Stimulated activated CD4-positive, alpha-beta T cell treated with anti-CD3 and anti-CD28 coated beads, TNF-alpha, amount 100 ng/mL, for 1 hour (primary cell): ENCODE measurements at places on chromosomes 12 and 14.

DNA sequence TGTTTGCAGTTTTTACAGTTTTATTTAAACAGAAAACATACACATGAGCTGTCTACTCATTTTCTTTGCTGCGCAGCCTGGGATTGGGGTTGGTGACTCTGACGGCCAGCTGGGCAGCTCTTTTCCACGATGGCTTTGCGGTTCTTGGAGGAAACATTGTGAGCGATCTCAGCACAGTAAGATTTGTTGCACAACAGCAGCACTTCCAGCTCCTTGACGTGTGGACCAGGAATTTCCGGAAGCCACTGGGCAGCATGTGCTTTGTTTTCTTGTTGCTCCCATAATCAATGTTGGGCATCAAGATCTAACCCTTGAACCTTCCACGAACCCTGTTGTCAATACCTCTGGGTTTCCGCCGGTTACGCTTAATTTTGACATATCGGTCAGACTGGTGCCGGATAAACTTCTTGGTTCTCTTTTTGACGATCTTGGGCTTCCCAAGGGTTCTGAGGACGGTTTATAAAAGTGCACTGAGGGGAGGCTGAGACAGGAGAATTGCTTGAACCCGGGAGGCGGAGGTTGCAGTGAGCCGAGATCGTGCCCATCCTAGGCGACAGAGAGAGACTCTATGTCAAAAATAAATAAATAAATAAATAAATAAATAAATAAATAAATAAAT lies 21.8 kb downstream of the FKBP11 start:
- DNase-seq = no peak

DNA sequence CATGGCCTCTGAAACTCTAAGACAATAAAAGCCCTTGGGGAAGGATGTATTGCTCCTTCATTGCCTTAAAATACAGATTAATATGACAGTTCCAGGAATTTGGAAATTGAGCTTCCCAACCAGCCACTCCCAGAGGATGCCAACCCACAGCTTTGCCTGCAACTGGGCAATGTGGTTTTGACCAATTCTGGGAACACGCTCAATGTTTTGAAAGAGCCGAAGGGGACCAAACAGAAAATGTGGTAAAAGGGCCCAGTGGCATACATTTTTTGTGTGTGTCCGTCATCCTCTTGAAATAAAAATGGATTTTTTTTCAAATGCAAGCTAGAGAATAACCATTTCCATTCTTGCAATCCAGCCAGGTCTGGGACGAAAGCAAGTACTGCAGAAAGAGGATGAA lies 88.3 kb upstream of the PLEKHG7 start:
- DNase-seq = no peak

GRCh38 chr12:111320258-111321050 lies 48.4 kb downstream of the PHETA1 start:
- no peak for DNase-seq

DNA sequence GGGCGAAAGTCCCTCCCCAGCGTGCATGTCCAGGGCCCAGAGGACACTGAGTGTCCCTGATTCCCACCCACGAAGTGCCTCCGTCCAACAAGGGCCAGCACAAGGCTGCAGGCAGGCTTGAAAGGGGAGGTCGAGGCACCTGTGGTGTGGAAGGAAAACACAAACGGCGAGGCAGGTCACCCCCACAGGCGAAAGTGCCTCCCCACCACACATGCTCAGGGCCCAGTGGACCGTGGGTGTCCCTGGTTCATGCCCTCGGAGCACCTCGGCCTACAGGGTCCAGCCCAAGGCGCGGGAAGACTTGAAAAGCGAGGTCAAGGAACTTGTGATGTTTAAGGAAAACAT lies 370.4 kb downstream of the ALG10 start:
- DNase-seq = no peak

GRCh38 chr14:41817626-41818025 lies 210.9 kb downstream of the LRFN5 start:
- DNase-seq = no peak

GRCh38 chr12:113154351-113154973 lies 4.9 kb downstream of the CFAP73 start:
- DNase-seq = no peak

DNA sequence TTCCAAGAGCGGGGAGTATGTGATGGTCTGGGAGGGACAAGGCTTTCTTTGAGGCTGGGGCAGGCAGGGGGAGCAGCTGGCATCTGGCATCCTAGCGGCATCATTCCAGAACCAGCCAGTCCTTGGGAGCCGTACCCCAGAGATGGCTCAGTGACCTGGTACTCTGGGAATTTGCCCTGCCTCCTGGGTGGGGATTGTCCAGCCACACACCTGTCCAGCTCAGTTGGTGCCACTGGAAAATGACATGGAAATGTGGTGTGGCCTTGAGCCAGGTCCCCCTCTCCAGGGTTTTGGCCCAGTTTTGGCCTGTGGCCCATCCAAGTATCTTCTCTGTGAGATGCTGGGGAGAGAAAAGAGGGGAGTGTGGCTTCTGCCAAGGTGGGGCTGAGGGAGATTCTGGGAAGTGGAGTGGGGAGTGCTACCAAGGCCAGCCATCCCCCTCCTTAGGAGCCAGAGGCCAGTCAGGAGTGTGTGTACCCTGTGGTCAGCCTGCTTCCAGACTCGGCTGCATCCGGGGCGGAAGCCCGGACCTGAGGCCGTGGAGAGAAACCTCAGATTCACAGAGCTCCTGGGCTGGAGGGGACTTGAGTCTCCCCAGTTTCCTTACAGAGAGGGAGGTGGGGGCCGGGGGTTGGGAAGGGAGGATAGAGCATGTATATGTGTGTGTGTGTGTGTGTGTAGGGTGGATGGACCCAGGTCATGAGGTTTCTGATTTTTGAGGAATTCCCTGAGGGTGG lies 14.7 kb upstream of the KRT80 start:
- no peak for DNase-seq

DNA sequence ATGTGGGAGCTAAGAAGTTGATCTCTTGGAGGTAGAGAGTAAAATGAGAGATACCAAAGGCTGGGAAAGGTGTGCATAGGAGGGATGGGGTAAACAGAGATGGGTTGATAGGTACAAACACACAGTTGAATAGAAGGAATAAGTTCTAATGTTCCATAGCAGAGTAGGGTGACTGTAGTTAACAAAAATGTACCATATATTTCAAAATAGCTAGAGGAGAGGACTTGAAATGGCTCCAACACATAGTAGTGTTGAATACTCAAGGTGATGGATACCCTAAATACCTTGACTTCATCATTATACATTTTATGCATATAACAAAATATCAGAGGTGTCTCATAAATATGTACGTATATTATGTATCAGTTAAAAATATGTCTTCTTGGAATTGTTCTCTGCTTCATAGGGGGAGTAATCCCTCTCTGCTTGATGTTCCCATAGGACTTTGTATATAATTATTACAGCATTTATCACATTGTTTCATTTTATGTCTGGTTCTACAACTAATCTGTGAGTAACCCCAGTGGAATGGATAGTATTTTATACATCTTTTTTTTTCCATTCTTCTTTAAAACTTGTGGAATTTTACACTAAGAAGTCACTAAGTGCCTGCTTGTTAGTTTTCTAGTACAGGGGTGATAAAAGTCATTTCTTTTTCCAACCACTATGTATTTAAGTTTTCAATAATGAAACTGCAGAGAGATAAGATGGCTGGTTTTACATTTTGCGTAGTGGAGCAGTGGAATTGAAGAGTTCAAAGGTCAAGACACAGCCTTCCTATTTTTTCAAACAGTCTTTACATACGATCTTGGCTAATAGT lies 1940.0 kb upstream of the SEL1L start:
- no peak for DNase-seq

DNA sequence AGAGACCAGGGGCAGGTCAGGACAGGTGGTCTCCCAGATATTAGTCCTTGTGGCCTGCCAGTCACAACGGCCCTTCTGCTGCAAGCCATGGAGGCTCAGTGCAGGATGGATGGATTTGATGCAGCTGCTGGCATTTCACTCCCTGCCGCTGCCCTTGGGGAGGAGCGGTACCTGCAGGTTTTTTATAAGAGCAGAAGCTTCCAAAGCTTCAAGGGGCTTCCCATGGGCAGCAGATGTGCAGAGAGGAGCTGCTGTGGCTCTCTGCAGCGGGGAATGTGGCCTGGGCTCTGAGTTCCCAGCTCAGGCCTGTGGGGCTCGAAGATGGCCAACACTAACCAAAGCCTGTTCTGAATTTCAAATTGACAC lies 379.3 kb downstream of the DPF3 start:
- no peak for DNase-seq

DNA sequence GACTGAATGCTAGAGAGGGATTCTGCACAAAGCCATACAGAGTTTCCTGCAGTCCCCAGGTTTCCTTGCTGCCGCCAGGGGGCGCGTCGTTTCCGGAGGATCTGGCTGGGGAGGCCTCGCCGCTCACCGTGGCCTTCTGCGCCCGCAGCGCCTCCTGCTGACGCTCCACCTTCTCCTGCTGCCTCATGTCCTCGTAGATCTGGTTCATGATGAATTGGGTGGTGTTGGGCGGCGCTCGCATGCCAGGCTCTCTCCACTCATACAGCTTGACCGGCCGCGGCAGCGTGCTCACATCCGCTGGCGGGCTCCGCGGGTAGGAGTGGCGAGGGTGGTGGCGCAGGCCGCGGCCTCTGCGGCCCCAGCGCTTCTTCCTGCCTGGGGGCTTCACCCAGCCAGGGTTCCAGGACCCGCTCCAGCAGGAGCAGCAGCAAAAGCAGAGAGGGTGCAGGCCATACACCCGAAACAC lies 987 bp downstream of the CCER1 start:
- no peak for DNase-seq

DNA sequence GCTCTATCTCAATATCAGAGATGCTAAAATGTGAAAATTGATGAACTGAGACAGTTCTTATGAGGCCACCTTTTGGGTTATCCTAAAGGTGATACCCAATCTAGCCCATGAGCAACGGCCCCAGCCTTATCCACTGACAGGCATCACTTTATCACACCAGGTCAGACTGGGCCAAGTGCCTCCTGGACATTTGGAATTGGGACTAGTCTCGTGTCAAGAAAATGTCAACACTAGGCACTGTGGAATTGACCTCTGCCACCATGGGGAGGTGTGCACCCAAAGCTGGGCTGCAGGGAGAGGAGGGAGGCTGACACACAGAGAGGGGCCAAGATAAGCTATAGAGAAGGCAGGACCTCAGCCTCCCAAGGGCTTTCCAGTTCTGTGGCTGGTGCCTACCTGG lies 78.5 kb upstream of the ZFP36L1 start:
- no peak for DNase-seq

- DNase-seq = no peak
Observed at GRCh38 chr14:85663256-85663655, 133.3 kb downstream of the FLRT2 start.

DNA sequence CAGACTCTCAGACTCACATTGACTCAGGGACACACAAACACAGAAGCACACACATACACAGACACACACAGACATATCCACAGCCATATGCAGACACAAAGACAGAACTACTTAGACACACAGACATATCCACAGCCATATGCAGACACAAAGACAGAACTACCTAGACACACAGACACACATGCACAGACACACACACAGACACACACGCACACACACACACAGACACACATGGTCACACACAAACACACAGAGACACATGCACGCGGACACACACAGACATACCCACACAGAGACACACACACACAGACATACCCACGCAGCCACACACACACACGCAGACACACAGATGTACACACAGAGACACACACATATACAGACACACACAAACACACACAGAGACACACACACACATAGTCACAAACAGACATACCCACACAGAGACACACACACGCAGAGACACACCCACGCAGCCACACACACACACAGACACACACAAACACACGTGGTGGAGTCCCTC lies 25.7 kb downstream of the SERPINA1 start:
- DNase-seq = no peak

GRCh38 chr14:63436286-63437098 lies 106.7 kb downstream of the PPP2R5E start:
- no peak for DNase-seq

GRCh38 chr12:80565271-80565670 lies 121.2 kb downstream of the PTPRQ start:
- no peak for DNase-seq

- DNase-seq = no peak
Observed at GRCh38 chr14:72924337-72924736, 1.9 kb upstream of the DCAF4 start.

DNA sequence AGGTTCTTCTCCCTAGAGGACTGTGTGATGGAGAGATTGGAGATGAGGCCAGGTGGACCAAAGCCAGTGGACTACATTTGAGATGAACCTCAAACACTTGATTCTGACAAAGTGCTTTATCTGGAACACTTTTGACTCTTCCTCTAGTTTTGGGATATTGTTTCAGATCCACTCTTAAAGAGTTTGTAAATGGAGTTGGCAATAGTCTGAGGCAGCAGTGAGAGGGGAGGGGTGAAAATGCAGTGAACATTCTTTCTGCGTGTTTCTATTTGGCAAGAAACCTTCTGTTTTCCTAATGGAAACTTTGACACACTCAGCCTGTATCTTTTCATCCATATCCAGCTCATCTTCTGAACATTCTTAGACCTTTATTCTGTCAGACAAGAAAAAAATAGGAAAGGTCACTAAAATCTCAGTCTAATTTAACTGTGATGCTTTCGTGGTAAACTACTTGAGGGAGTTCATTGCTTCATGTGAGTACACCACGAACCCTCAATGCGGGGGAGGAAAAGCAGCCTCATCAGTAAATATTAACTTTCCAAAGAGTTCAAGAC lies 57.4 kb upstream of the KCNJ8 start:
- DNase-seq = no peak

- peak; percentile 21 for DNase-seq
Observed at GRCh38 chr12:122079033-122079531, 526 bp downstream of the MLXIP start.

DNA sequence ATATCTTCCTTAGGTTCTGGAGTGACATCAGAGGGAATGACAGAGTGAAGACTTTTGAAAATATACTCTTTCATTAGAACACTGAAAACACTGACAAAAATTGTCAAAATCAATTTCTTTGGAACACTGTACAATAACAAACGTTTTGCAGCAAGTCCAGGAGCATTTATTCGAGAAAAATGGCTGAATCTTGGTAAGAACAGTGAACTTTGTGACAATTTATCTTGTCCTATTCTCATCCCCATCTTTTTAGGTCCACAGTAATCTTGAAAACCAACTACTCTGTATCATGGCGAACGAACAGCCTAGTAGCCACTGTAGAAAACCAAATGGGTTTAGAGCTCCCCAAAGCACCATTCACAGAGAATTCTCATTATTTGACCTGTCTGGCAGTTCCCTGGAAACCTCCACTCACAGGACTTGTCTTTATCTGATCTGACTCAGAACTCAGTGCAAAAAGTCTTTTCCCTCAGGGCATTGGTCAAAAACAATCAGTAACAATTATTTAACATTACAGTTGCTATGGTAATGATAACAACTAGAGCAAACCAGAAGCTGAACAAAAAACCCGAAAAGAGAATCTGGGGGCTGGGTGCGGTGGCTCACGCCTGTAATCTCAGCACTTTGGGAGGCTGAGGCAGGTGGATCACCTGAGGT lies 20.3 kb upstream of the PPP2R5E start:
- no peak for DNase-seq
